ENCODE measurements at places on chromosomes 12 and 14.
A peak's percentile ranks its signal among the peaks of the same experiment; 100 is the strongest.

- no peak for DNase-seq
Observed at GRCh38 chr14:101507836-101508150, 53.5 kb upstream of the DIO3 start.

GRCh38 chr12:115910057-115910456 is 367.4 kb downstream of the MED13L start:
- peak; percentile 79 for DNase-seq

DNA sequence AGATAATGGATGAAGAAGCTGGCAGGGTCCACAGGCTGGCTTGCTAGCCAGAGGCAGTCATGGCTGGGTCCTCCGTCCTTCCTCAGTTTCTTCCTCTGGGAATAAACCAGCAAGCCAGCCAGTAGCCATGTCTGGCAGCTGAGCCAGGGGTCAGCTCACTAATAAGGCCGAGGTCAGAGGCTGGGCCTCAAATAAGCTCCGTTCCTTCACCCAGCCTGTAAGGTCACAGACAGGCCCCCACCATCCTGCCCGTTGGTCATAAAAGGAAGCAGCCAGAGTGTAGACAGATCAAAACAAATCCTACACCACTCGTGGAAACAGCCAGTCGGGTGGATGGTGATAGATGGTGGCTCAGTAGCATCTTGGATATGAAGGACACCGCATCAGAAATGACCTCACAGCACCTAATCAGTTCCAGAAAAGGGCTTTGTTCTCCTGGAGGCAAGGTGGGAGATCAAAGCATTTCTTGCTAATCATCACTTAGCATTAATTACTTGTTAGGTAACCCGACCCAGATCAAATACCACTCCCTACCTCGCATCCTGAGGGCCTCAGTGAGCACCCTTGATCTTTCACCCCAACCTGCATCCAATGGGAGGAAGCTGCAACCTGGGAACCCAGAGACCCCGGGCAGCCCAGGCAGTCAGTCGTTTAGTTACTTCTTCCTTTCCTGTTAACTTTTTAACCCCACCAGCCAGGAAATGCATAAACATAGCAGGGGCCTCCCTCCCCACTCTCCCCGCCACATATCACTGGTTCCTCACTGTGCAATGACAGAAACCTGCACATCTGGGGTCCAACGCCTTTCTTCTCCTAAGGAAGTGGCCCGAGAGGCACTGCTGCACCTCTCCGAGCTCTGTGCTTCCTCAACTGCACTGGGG is 90.2 kb downstream of the KDM2B start:
- DNase-seq = no peak

DNA sequence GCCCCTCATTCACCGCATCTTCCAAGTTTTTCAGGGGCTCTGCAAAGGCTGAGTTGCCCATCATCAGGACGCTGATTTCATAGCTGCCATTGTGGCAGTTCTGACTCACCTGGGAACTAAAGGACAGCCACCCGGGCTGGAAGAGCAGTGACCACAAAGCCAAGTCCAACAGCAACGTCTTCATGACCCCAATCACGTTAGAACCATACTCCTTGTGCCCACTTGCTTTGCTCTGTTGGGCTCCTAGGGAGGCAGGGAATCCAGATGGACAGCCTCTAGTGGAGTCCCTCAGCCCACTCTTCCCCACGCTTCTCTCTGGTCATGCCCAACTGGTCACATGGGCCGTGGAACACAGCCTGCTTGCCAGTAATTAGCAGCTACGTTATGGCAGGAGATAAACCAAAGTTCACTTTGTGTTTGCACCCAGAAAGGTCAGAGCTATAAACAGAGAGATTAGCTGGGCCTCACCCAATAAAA is at the start of gene GUCY2C:
Gene GUCY2C (minus strand): TSS at position 335 of the 477 bp plus-strand sequence. CDS start 151 bp downstream, at position 184.
- DNase-seq = no peak

DNA sequence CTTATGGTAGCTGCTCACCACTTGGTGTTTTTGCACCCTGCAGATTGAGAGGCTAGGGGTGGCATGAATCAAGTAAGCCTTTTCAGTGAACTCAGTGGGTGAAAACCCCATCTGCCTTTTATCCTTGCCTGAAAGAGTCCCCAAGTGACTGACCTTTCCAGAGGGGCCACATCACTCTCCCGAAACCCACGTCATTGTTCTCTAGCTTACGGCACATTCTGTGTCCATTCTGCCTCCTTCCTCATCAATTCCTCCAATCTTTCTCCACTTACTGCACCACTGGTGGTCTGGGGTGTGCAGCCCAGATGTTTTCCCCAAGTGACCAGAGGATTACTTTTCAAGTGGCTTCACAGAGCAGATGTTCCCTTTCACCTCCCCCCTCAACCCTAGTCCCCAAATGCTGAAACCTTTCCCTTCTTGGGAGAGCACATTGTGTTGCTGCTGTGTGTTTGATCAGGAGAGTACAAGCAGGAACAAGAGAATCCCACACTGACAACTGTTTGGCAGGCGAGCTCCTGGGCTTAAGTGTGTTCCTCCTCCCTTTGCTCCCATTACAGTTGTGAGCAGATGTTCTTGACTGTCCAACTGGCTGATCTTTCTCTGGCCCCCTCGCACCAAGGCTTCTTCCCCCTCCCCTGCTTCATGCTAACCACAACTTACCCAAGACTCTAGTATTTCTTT is 138.0 kb upstream of the IGF1 start:
- no peak for DNase-seq

GRCh38 chr14:104461676-104462449 is 117.7 kb upstream of the C14orf180 start:
- peak; percentile 45 for DNase-seq

Data from DMS79 treated with DMSO at 0.1 percent for 48 hours (cell line).